ENCODE measurements at places on chromosomes 4 and X. TPM values are rescaled to one million over a fixed set of nuclear protein-coding genes. Genes with fewer than 3 reads are reported as not detected.

DNA sequence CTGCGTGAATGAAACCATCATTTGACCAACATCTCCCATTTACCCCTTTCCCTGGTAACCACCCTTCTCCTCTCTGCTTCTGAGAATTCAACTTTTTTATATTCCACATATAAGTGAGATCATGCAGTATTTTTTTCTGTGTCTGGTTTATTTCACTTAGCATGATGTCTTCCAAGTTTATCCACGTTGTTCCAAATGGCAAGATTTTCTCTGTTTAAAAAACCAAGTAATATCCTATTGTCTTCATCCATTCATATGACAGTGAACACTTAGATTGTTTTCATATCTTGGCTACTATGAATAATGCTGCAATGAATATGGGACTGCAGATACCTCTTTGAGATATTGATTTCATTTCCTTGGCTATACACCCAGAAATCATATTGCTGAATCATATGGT is 362.4 kb upstream of the SLC7A11 start:
- DNase-seq, result no peak

FAM50A gene
- total RNA-seq, result 91.2 TPM

- DNase-seq, result no peak
Measured at GRCh38 chr4:128307123-128307571, 19.5 kb upstream of the PGRMC2 start.

GPC3 gene
- total RNA-seq, result 34.7 TPM

- no peak for DNase-seq
Measured at GRCh38 chr4:71338846-71339593, at the start of gene SLC4A4. TSS of gene SLC4A4 (plus strand) at chr4:71339020.

RAB33A gene
- total RNA-seq, result 0.25 TPM

DNA sequence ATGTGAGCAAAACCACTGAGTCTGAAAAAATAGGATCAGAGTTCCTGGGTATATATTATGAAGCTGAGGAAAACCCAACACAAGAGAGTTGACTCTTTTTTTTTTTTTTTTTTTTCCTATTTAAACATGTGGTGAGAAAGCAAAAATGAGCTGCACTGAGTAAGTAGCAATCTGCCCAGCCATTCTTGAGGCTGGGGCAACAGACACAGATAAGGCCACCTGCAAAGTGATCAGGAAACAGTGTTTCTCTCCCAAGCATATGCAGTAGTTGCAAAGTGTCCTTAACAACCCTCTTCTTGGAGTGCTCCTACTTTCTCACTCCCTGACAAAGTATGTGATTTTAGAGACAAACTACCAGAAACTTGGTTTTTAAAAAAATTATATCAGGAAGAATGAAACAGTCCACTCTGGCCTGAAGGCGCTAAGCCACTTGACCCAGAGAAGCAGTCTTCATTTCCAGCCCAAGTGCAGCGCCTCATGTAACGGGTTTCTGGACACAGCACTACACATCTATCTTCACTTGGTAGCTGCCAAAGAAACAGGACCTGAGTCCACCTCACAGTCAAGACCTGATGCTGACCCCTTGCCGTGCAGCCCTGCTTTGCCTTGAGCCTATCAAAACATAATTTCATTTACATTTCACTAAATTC is 124.6 kb upstream of the MAP3K15 start:
- no peak for DNase-seq

CFAP99 gene
- not detected for total RNA-seq

DNA sequence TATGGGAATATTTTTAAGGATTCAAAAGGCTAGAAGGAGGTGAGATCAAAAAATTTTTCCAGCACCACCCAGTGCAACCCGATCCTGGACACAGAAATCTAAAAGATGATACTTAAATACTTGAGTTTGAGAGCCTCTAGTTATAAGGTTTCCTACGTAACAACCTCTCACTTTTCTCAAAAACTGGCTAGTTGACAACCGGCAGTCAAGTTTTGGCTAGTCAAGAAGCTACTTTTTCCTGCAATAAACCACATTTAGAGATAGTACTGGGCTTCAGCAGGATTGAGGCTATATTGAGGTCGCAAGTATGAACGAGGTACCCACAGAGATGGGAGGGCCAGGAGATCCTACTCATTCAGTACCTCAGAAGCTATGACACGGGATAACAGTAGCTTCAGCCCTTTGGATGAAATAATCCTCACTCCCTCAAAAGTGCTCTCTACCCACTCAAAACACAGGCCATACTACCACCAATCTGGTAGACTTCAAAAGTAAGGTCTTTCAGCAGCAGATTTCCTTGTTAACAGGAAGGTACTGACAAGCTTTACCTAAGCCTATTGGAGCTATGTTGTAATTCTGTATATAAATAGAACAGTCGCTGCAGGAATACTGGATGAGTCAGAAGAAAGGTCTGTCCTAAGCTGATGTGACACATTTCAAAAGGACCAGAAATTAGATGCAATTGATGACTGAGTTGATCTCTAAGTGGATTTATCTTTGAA is 1.5 kb upstream of the TSPAN5 start:
- DNase-seq, result no peak

FAM9B gene
- not detected for total RNA-seq

DNA sequence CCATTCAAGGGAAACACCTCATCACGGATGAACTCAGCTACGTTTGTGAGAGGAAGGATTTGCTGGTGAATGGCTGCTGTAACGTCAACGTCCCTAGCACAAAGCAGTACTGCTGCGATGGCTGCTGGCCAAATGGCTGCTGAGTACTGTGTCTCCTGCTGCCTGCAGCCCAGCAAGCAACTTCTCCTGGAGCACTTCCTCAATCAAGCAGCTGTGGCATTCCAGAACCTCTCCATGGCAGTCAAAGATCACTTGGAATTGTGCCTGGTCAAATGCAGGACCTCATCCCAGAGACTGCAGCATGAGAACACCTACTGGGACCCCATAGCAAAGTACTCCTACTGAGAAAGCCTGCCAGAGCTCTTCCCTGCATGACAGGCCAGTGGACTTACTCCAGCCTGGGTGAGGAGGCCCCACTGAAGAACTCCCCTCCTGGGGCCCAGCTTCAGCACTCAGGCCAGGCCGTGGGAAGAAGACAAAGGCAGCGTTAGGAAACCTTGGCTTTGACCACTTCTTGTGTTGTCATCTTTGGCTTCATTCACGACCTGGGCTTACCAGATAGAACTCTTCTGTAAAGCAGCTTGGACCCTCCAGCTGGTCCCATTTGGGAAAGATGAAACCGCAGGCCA is 244.3 kb downstream of the RBMX2 start:
- DNase-seq, result no peak

GRCh38 chrX:119359618-119360382 is 39.3 kb upstream of the SLC25A43 start:
- no peak for DNase-seq

GRCh38 chr4:163554870-163555465 is 60.5 kb downstream of the TMA16 start:
- DNase-seq, result no peak

DNA sequence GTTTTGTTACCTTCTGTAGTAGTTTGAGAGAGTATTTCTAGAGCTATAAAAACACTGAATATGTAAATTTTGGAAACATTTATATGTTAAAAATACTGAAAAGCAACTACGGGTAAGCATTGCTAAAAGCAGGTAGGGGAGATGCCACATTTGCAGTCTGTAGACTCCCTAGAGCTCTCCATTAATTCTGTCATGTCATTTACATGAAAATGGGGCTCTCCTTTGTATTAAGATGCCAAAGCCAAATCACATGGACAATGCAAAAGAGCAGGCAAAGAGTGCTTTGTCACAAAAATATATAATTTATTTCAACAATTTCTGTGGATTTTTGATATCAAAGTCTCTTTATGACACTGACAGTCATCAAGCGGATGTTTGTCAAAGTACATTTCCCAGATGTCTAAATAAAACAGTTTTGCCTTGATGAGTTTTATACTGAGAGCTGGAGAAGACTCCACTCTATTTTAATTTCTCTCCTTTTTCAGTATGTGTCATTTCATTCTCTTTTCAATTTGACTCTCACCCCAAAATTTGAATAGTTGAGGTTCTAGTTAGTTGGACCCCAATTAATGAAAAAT is 51.8 kb downstream of the LDB2 start:
- no peak for DNase-seq

DNA sequence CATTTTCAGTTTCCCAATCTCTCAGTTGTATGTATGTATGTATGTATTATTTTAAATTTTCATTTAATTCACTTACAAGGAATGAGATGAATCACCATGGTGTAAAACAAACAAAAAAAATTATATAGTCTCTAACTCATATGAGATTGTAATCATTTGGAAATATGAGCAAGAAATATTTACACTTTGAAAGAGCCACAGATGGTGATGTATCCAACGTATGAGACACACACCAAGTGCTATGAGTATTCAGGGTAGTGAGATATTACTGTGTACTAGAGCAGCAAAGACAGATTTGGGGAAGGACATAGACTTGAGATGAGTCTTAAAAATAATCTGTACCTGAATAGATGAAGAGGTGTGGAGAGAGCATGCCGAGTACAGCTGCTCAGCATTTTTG is 1154.4 kb downstream of the RAPGEF2 start:
- DNase-seq, result no peak

GRCh38 chrX:154457491-154458115 is 478 bp upstream of the PLXNA3 start:
- DNase-seq, result peak; percentile 83

- DNase-seq, result peak; percentile 54
Measured at GRCh38 chrX:18098763-18099162, 121.9 kb downstream of the BEND2 start.

GRCh38 chr4:22246847-22247246 is 269.0 kb downstream of the ADGRA3 start:
- DNase-seq, result no peak

GRCh38 chrX:129845616-129846190 is 2.0 kb upstream of the ZDHHC9 start:
- DNase-seq, result no peak

RASL11B gene
- 17.0 TPM for total RNA-seq

F11 gene
- not detected for total RNA-seq

MXRA5 gene
- total RNA-seq, result 16.8 TPM
